ENCODE measurements at places on chromosomes 12 and 14. TPM values are rescaled to one million over a fixed set of nuclear protein-coding genes. Genes with fewer than 3 reads are reported as not detected.

GRCh38 chr14:29425705-29426482 lies 501.8 kb downstream of the PRKD1 start:
- H3K4me3 ChIP-seq: no peak overlapping the region
- no peaks in the 10 kb centered on the region for H3K36me3 ChIP-seq
- peak; percentile 2 for DNase-seq
- no peaks in the 10 kb centered on the region for H3K4me1 ChIP-seq
- H3K27me3 ChIP-seq: no peaks in the 10 kb centered on the region

DNA sequence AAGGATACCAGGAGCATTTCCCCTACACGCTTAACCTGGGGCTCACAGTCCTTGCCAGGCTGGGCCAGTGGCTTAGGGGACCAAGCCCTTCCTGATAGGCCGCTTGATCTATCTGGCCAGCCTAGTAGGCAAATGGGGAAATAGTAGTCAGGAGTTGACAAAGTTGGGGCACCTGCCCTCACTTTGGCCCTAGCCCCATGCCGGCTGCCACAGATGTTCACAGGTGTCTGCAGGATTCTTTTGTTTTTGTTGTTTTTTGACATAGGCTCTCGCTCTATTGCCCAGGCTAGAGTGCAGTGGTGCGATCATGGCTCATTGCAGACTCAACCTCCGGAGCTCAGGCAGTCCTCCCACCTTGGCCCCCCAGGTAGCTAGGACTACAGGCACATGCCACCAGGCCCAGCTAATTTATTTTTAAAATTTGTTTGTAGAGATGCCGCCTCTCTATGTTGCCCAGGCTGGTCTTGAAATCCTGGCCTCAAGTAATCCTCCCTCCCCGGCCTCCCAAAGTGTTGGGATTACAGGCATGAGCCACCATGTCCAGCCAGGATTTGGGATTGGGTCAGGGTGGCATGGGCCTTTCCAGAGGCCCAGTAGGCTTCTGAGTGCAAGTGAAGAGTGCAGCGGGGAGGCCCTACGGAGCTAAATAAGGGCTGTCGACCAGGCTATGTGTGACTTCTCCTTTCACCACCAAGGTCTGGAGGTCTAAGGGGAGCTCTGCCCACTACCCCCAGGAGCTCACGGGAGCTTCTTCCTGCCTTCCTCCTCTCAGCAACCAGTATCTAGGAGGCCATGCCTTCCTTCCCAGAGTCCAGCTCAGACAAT lies 15.5 kb upstream of the HDAC7 start:
- H3K27me3 ChIP-seq: no peaks in the 10 kb centered on the region
- H3K4me3 ChIP-seq: no peak overlapping the region
- no peak for DNase-seq
- H3K36me3 ChIP-seq: no peaks in the 10 kb centered on the region
- H3K27ac ChIP-seq: no peak overlapping the region
- peaks cover 16% of the 10 kb centered on the region for H3K4me1 ChIP-seq

- peaks cover 18% of the 10 kb centered on the region for H3K36me3 ChIP-seq
- peaks cover 16% of the 10 kb centered on the region for H3K27me3 ChIP-seq
- H3K27ac ChIP-seq: no peak overlapping the region
- peak overlapping the region; percentile 37 for H3K4me3 ChIP-seq
These were observed 778 bp downstream of the AGAP2 start for GRCh38 chr12:57737467-57738460.

GRCh38 chr14:92704036-92704804 lies 44.2 kb downstream of the LGMN start:
- DNase-seq: no peak
- H3K36me3 ChIP-seq: peaks cover 51% of the 10 kb centered on the region
- no peaks in the 10 kb centered on the region for H3K4me1 ChIP-seq
- no peak overlapping the region for H3K27ac ChIP-seq
- no peak overlapping the region for H3K4me3 ChIP-seq

The FAM181A gene
- total RNA-seq: not detected

Data from stomach (tissue), 19 donors.